ENCODE measurements at places on chromosomes 6 and 20. TPM values are rescaled to one million over a fixed set of nuclear protein-coding genes. Genes with fewer than 3 reads are reported as not detected.
A peak's percentile ranks its signal among the peaks of the same experiment; 100 is the strongest.

The TMEM170B gene
- 1.5 TPM for total RNA-seq

DNA sequence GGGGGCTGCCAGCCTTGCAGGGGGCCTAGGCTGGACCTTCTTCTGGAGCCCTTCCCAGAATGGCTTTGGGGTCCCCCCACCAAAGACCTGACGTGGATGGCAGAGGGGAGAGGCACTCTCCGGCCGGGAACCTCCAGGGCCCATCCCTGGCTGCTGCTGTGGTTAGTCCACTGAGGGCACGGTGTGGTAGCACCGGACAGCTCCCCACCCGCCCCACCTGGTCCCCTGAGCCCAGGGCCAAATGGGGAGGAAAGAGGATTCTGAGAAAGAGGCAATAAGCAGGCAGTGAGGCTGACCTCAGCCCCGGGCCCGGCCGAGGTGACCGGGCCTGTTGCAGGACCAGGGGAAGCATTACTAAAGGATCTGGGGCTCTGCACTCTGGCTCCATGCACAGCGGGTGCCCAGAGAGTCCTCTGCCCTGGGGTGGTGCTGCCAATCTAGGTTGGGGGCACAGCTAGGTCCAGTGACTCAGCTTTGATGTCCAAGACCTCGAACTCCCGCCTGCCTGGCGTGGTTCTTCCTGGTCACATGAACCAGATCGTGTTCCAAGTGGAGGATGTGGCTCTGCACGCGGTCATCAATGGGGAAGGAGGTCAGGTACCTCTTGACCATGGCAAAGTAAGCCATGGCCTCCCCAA lies 2.2 kb downstream of the CENPB start:
- H3K36me3 ChIP-seq = no peaks in the 10 kb centered on the region
- peak overlapping the region; percentile 31 for H3K4me3 ChIP-seq
- H3K4me1 ChIP-seq = peaks cover 18% of the 10 kb centered on the region

The FILIP1 gene
- total RNA-seq = 2.0 TPM

- no peaks in the 10 kb centered on the region for H3K27me3 ChIP-seq
- H3K27ac ChIP-seq = no peak overlapping the region
- peak; percentile 53 for DNase-seq
- no peak overlapping the region for H3K4me3 ChIP-seq
These were observed 11.7 kb downstream of the ADNP start for GRCh38 chr20:50919567-50919966.

The LST1 gene
- not detected for total RNA-seq

- H3K27me3 ChIP-seq = no peaks in the 10 kb centered on the region
- H3K4me1 ChIP-seq = peaks cover 8% of the 10 kb centered on the region
- peak; percentile 32 for DNase-seq
- H3K36me3 ChIP-seq = no peaks in the 10 kb centered on the region
- no peak overlapping the region for H3K4me3 ChIP-seq
These were observed 29.2 kb upstream of the DST start for GRCh38 chr6:56671651-56672461.

DNA sequence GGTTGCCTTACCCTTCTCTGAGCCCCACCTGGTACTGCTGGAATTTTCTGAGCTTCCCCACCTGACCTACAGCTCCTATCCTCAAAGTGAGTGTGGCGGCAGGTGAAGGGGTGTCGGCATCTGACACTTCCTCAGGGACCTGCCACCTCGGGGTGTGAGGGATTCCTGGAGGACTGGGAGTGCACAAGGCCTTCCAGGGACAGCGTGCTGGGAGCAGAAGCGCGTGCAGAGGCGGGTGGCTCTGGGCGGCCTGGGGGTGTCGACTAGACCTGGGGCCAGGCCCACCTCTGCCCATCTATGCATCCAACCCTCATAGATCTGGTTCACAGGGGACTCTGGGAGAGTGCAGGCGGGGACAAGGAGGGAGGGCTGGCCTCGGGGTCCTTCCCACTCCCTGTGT lies 7.8 kb downstream of the DLGAP4 start:
- DNase-seq = no peak
- H3K27me3 ChIP-seq = peaks cover 15% of the 10 kb centered on the region

GRCh38 chr20:49245921-49246740 lies 26.9 kb downstream of the DDX27 start:
- no peak overlapping the region for H3K4me3 ChIP-seq
- DNase-seq = peak; percentile 31
- no peaks in the 10 kb centered on the region for H3K27me3 ChIP-seq
- H3K4me1 ChIP-seq = no peaks in the 10 kb centered on the region
- peaks cover 71% of the 10 kb centered on the region for H3K36me3 ChIP-seq

- no peak overlapping the region for H3K27ac ChIP-seq
- H3K4me1 ChIP-seq = no peaks in the 10 kb centered on the region
- no peaks in the 10 kb centered on the region for H3K36me3 ChIP-seq
- peak; percentile 55 for DNase-seq
- no peaks in the 10 kb centered on the region for H3K27me3 ChIP-seq
These were observed 147.8 kb upstream of the RALGAPA2 start for GRCh38 chr20:20860078-20860806.

DNA sequence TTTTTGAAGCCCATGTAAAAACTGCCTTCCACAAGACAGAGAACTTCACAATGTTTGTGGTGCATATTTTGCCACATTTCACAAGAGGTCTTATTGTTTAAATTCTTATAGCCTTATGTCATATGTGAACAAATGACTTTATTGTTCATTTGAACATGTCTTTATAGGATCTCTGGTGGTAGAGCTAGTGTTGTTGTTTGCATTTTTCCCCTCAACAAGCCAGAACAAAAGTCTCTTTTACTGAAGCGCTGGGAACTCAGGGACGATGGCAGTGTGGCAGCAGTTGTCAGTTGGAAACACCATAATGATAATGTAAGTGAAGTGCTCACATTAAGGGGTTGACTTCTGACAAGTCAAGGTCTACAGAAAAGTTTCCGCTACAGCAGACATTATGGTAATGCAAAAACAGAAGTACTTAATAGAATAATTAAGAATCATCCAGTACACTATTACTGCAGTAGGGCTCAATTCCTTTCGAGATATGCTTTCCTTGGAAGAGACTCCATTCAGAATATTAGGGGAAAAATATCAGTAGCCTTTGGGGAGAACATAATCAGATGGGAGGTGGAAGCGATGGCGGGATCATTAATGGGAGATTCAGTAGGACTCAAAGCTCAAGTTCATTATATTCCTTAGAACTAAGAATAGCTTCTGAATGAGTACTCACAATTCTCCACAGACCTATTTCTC lies 180.0 kb downstream of the GJA10 start:
- no peaks in the 10 kb centered on the region for H3K27me3 ChIP-seq
- H3K36me3 ChIP-seq = no peaks in the 10 kb centered on the region
- no peak overlapping the region for H3K4me3 ChIP-seq
- no peaks in the 10 kb centered on the region for H3K4me1 ChIP-seq

GRCh38 chr20:61556673-61557072 lies 304.6 kb downstream of the CDH4 start:
- no peaks in the 10 kb centered on the region for H3K36me3 ChIP-seq
- peak overlapping the region; percentile 3 for H3K27ac ChIP-seq
- DNase-seq = peak; percentile 4

- no peaks in the 10 kb centered on the region for H3K27me3 ChIP-seq
- no peaks in the 10 kb centered on the region for H3K36me3 ChIP-seq
- DNase-seq = no peak
- H3K4me1 ChIP-seq = no peaks in the 10 kb centered on the region
These were observed 274.0 kb downstream of the MAFB start for GRCh38 chr20:40414843-40415615.

The COL11A2 gene
- 1.3 TPM for total RNA-seq

DNA sequence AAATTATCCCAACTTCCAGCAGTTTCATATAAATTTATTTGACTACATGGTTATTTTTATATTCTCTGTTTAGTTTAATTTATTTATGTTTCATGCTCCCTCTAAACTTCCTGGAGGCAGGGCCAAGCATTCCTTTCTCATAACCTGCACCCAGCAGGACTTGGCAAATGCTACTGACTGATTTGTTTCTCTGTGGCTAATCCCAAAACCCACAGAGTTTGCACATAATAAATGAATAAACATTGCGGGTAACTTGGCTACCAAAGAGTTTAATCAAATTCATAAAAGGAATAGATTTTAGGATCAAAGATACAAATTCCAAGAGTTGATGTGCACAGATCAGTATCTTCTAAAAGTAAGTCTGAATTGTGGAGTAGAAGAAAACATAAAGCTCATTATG lies 239.5 kb downstream of the SLC35F1 start:
- H3K4me1 ChIP-seq = no peaks in the 10 kb centered on the region
- no peak overlapping the region for H3K4me3 ChIP-seq
- H3K27ac ChIP-seq = no peak overlapping the region

- no peaks in the 10 kb centered on the region for H3K27me3 ChIP-seq
- peak overlapping the region; percentile 62 for H3K4me3 ChIP-seq
- H3K36me3 ChIP-seq = no peaks in the 10 kb centered on the region
- peak overlapping the region; percentile 24 for H3K27ac ChIP-seq
These were observed 131.2 kb upstream of the BTN3A2 start for GRCh38 chr6:26233649-26234420.

The LPIN3 gene
- total RNA-seq = 18.0 TPM

- H3K4me1 ChIP-seq = peaks cover 18% of the 10 kb centered on the region
- DNase-seq = no peak
- no peaks in the 10 kb centered on the region for H3K27me3 ChIP-seq
- peak overlapping the region; percentile 81 for H3K27ac ChIP-seq
These were observed 627 bp upstream of the EIF6 start for GRCh38 chr20:35284992-35285805.

GRCh38 chr6:42642794-42643193 lies 79.0 kb downstream of the UBR2 start:
- no peaks in the 10 kb centered on the region for H3K27me3 ChIP-seq
- peaks cover 19% of the 10 kb centered on the region for H3K36me3 ChIP-seq
- H3K4me1 ChIP-seq = no peaks in the 10 kb centered on the region
- H3K4me3 ChIP-seq = no peak overlapping the region
- no peak overlapping the region for H3K27ac ChIP-seq

GRCh38 chr6:9517806-9518205 lies 897.1 kb downstream of the TFAP2A start:
- H3K36me3 ChIP-seq = no peaks in the 10 kb centered on the region
- H3K4me1 ChIP-seq = peaks cover 32% of the 10 kb centered on the region
- H3K27ac ChIP-seq = no peak overlapping the region
- no peak overlapping the region for H3K4me3 ChIP-seq
- no peaks in the 10 kb centered on the region for H3K27me3 ChIP-seq

GRCh38 chr6:42696526-42697267 lies 25.7 kb downstream of the PRPH2 start:
- no peak overlapping the region for H3K27ac ChIP-seq
- peaks cover 2% of the 10 kb centered on the region for H3K36me3 ChIP-seq
- no peaks in the 10 kb centered on the region for H3K27me3 ChIP-seq
- no peak overlapping the region for H3K4me3 ChIP-seq
- peak; percentile 72 for DNase-seq

GRCh38 chr6:37006793-37007339 lies 1.4 kb downstream of the FGD2 start:
- H3K36me3 ChIP-seq = no peaks in the 10 kb centered on the region
- peak; percentile 37 for DNase-seq
- no peak overlapping the region for H3K27ac ChIP-seq
- no peaks in the 10 kb centered on the region for H3K4me1 ChIP-seq
- no peak overlapping the region for H3K4me3 ChIP-seq

- no peak overlapping the region for H3K4me3 ChIP-seq
- H3K27ac ChIP-seq = no peak overlapping the region
- H3K36me3 ChIP-seq = no peaks in the 10 kb centered on the region
- peak; percentile 4 for DNase-seq
- peaks cover 10% of the 10 kb centered on the region for H3K4me1 ChIP-seq
These were observed 275.1 kb downstream of the GRIK2 start for GRCh38 chr6:101668496-101669030.

- H3K27ac ChIP-seq = no peak overlapping the region
- H3K4me1 ChIP-seq = no peaks in the 10 kb centered on the region
- H3K27me3 ChIP-seq = no peaks in the 10 kb centered on the region
- DNase-seq = no peak
These were observed 74.4 kb downstream of the NFATC2 start for GRCh38 chr20:51467956-51468626.

- peaks cover 18% of the 10 kb centered on the region for H3K4me1 ChIP-seq
- H3K27ac ChIP-seq = peak overlapping the region; percentile 33
- DNase-seq = no peak
- no peaks in the 10 kb centered on the region for H3K27me3 ChIP-seq
- no peaks in the 10 kb centered on the region for H3K36me3 ChIP-seq
- H3K4me3 ChIP-seq = no peak overlapping the region
These were observed 22.4 kb upstream of the TGM2 start for GRCh38 chr20:38187517-38187916.

The PSMB8 gene
- 45.5 TPM for total RNA-seq

The AFG1L gene
- total RNA-seq = 6.4 TPM

The KIF25 gene
- total RNA-seq = not detected

GRCh38 chr6:143328876-143329275 lies 121.6 kb downstream of the ADAT2 start:
- no peak overlapping the region for H3K27ac ChIP-seq
- peaks cover 16% of the 10 kb centered on the region for H3K4me1 ChIP-seq
- no peaks in the 10 kb centered on the region for H3K27me3 ChIP-seq

The GPSM3 gene
- 10.2 TPM for total RNA-seq

GRCh38 chr20:49501917-49502316 lies 19.4 kb upstream of the KCNB1 start:
- H3K4me3 ChIP-seq = no peak overlapping the region
- peaks cover 30% of the 10 kb centered on the region for H3K27me3 ChIP-seq
- no peak overlapping the region for H3K27ac ChIP-seq
- DNase-seq = peak; percentile 31
- H3K36me3 ChIP-seq = no peaks in the 10 kb centered on the region
- H3K4me1 ChIP-seq = peaks cover 4% of the 10 kb centered on the region

GRCh38 chr20:51789434-51789833 lies 12.9 kb downstream of the SALL4 start:
- DNase-seq = no peak
- H3K4me1 ChIP-seq = no peaks in the 10 kb centered on the region
- H3K36me3 ChIP-seq = no peaks in the 10 kb centered on the region
- H3K27me3 ChIP-seq = no peaks in the 10 kb centered on the region

GRCh38 chr6:139108378-139108777 lies 26.5 kb upstream of the HECA start:
- H3K4me3 ChIP-seq = no peak overlapping the region
- H3K27me3 ChIP-seq = no peaks in the 10 kb centered on the region
- H3K4me1 ChIP-seq = no peaks in the 10 kb centered on the region
- no peak for DNase-seq
- no peak overlapping the region for H3K27ac ChIP-seq

DNA sequence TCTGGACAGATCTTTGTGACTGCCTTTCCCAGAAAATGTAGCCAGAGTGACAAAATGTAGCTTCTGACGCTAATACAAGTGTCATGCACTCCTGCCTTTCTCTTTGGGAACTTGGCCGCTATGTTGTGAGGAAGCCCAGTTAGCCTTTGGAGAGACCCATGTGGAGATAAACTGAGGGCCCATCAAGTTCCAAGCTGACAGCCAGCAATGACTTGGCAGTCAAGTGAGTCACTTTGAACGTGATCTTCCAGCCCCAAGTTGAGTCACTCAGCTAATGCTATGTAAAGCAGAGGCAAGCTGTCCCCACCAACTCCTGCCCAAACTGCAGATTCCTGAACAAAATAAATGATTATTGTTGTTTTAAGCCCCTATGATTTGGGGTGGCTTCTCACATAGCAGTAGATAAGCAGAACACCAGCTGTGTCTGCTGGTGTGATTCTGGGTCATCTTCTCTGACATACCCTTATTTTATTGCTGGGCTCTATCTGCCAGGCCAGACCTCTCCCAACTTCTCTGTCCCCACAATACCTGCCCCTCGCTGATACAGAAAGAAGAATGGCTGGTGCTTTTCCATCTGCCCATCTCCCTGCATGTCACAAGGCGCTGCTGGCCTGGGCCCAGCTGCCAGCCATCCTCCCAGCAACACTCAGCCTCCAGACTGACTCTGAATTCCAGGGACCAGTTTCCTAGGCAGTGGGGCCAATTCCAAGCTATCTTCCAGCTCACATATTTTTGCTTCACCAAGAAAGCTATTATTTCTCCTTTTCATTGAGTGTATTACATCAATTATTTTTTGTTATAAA lies 274.8 kb downstream of the LRFN2 start:
- H3K4me1 ChIP-seq = no peaks in the 10 kb centered on the region
- H3K27ac ChIP-seq = no peak overlapping the region
- no peaks in the 10 kb centered on the region for H3K36me3 ChIP-seq
- H3K27me3 ChIP-seq = no peaks in the 10 kb centered on the region

The TBX18 gene
- 12.2 TPM for total RNA-seq

The FAXC gene
- total RNA-seq = 7.4 TPM

The ADGRF1 gene
- 0.05 TPM for total RNA-seq

Measured in astrocyte (in vitro differentiated cells and primary cell).